ENCODE measurements at places on chromosomes 2 and 18. TPM values are rescaled to one million over a fixed set of nuclear protein-coding genes. Genes with fewer than 3 reads are reported as not detected.

CRYBA2 gene
- total RNA-seq, result not detected

TXNDC2 gene
- total RNA-seq, result 0.26 TPM

POTEI gene
- not detected for total RNA-seq

CDH20 gene
- 0.99 TPM for total RNA-seq

SCYGR4 gene
- not detected for total RNA-seq

UGT1A6 gene
- not detected for total RNA-seq

SAG gene
- not detected for total RNA-seq

TRPM8 gene
- not detected for total RNA-seq

COPS8 gene
- 94.1 TPM for total RNA-seq

- no peak overlapping the region for H3K4me3 ChIP-seq
- peaks cover 12% of the 10 kb centered on the region for H3K4me1 ChIP-seq
- H3K36me3 ChIP-seq, result no peaks in the 10 kb centered on the region
- no peak for DNase-seq
These were observed 133.1 kb upstream of the CTAGE1 start for GRCh38 chr18:22550861-22551260.

- peak overlapping the region; percentile 14 for H3K27ac ChIP-seq
- no peak overlapping the region for H3K4me3 ChIP-seq
- peaks cover 18% of the 10 kb centered on the region for H3K4me1 ChIP-seq
These were observed 10.2 kb upstream of the LIMS2 start for GRCh38 chr2:127685410-127686080.

DNA sequence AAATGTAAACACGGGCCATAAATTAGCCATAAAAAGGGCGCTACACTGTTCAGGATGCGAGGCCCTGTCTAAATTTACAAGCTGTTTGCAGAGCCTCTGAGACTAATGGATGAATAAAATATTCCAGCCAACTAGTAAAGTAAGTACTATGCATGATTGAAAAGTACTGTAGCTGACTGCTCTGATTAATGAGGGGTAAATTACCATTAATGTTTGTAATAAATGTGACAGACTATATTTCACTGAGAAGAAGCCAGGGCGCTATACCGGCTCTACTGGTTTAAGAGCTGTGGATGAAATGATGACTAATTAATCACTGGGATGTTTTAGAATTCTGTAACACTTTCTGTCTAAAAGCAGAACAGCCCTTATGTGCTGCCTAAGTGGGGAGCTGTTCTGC lies 54.3 kb upstream of the RGPD4 start:
- H3K27me3 ChIP-seq, result no peaks in the 10 kb centered on the region
- no peak overlapping the region for H3K4me3 ChIP-seq
- no peaks in the 10 kb centered on the region for H3K4me1 ChIP-seq
- H3K27ac ChIP-seq, result no peak overlapping the region

DNA sequence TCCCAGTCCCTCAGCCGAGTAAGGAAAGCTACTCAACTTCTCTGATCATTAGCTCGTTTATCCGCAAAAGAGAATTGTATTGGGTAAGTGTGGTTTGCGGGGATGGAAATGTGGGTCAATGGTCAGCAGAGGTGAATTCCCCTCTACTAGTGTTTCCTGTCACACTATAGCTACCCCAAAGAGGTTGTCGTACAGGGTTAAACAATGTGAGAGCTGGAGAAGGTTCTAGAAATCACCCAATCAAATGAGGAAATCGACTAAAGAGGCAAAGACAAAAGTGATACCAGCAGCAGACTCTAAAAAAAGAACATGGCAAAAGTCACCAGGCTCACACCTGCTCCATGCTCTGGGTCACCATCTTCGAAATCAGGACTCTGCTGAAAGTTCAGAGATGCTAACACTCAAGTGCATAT lies 144.7 kb upstream of the ITGA4 start:
- H3K4me3 ChIP-seq, result no peak overlapping the region
- no peak for DNase-seq
- no peaks in the 10 kb centered on the region for H3K36me3 ChIP-seq
- H3K4me1 ChIP-seq, result no peaks in the 10 kb centered on the region
- no peaks in the 10 kb centered on the region for H3K27me3 ChIP-seq

GRCh38 chr2:218645126-218645525 lies 14.3 kb downstream of the ZNF142 start:
- no peak for DNase-seq
- H3K4me3 ChIP-seq, result no peak overlapping the region
- no peaks in the 10 kb centered on the region for H3K27me3 ChIP-seq
- no peak overlapping the region for H3K27ac ChIP-seq
- no peaks in the 10 kb centered on the region for H3K4me1 ChIP-seq
- peaks cover 93% of the 10 kb centered on the region for H3K36me3 ChIP-seq

- no peaks in the 10 kb centered on the region for H3K36me3 ChIP-seq
- H3K4me1 ChIP-seq, result no peaks in the 10 kb centered on the region
- peaks cover 3% of the 10 kb centered on the region for H3K27me3 ChIP-seq
- no peak for DNase-seq
- no peak overlapping the region for H3K4me3 ChIP-seq
- H3K27ac ChIP-seq, result no peak overlapping the region
These were observed 78.0 kb downstream of the MARCHF4 start for GRCh38 chr2:216294305-216294704.

DNA sequence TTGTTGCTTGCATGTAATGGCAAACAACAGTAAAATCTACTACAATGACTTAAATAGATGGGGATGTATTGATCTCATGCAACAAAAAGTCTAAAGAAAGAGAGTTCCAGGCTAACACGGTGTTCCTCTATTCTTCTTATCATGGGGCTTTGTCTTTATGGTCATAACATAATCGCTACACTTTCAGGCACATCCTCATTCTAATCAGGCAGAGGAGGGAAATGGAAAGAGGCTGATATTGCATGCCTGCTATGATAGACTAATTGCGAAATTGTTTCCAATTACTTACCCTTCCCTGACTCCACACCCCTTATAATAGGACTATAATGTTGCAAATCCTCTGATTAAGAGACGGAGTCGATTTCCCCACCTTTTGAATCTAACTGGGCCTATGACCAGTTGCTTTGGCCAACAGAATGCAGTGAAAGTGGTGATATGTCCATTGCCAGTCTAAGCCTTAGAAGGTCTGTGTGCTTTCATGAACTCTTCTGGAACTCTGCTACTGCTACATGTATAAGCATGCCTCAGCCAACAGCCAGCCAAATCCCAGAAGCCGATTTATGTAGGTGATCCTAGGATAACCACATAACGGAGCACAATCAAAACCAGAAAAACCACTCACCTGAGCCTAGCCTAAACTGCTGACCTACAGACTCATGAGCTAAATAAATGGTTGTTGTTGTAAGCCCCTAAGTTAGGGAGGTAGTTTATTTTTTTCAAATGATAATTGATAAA lies 180.3 kb upstream of the TACR1 start:
- H3K27ac ChIP-seq, result no peak overlapping the region
- H3K27me3 ChIP-seq, result no peaks in the 10 kb centered on the region
- H3K4me1 ChIP-seq, result no peaks in the 10 kb centered on the region
- H3K4me3 ChIP-seq, result no peak overlapping the region

DNA sequence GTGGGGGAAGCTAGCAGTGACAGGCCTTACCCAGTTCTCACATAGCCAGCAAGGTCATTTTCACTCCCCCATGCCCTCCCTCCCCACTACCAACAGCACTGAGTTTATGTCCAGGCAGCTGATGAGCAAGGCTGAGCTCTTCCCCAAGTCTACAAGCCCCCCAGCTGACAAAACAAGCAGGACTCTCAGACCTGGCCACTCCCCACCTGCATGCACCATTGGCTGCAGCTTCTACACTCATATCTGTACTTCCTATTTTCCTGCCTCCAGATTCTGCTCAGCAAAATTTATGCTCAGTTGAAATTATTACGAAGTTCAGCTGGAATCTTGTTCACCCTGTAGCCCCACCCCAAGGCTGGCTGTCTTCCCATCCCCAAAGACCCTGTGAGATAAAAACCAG lies 339.3 kb downstream of the ARL6IP6 start:
- no peak for DNase-seq
- H3K4me1 ChIP-seq, result peaks cover 7% of the 10 kb centered on the region
- no peaks in the 10 kb centered on the region for H3K27me3 ChIP-seq

DNA sequence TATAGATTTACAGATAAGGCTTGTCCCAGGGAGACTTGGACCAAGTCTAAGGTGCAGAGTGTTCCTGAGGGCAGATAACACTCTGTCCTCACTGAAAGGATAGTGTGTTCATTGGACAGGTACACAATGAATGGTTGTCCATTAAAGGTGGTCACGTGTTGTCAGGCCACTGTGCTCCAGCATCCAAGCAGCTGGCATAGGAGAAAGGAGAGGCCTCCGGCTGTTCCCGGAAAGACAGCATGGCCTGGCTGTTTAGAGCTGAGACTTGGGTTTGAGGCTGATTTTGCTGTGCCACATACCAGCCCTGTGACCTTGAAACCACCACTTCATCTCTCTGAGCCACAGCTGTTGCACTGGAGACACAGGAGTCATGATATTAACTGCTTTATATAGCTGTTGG lies 19.6 kb upstream of the SULT1C3 start:
- H3K36me3 ChIP-seq, result no peaks in the 10 kb centered on the region
- H3K4me3 ChIP-seq, result no peak overlapping the region
- no peak for DNase-seq
- H3K27me3 ChIP-seq, result no peaks in the 10 kb centered on the region
- H3K4me1 ChIP-seq, result no peaks in the 10 kb centered on the region

DNA sequence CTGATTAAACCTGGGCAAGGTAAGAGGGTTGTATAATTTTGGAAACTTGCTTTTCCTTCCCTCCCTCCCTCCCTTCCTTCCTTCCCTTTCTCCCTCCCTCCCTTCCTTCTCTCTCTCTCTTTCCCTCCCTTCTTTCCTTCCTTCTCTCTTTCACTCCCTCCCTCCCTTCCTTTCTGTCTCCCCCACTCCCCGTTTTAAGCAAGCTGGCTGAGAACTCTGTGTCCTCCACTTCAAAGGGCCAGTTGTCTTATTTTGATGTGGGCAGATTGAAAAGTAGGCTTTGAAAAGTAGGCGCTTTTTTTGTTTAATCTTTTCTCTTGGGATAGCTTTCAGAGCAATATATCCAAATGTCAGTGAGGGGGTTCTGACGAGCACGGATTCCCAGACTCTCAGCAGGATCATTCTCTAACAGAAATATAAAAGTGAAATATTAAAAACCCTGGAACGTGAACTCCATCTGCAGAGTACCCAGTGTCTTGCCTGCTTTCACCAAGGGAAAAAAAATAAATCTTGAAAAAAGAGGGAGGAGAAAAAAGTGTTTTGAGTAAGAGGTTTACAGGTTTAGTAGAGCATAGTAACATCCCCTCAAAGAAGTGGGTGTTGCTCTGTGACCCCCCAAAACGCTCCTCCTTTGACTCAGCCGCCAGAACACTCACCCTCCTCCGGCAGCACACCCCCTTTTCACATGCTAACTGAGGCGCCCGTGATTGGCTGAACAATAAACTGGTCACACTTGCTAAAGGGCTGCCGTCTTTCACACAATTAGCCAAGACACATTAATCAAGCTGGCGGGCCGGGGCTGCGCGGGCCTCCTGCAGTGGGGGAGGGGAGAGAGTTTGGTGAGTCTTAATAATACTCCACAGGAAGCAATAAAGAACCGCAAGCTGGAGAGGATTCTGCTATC lies 52.2 kb downstream of the CDK15 start:
- no peak overlapping the region for H3K27ac ChIP-seq
- H3K36me3 ChIP-seq, result no peaks in the 10 kb centered on the region
- DNase-seq, result no peak
- peak overlapping the region; percentile 31 for H3K4me3 ChIP-seq

GRCh38 chr2:30527411-30527810 lies 80.4 kb downstream of the LCLAT1 start:
- no peaks in the 10 kb centered on the region for H3K27me3 ChIP-seq
- no peak overlapping the region for H3K4me3 ChIP-seq
- DNase-seq, result no peak
- H3K4me1 ChIP-seq, result peaks cover 30% of the 10 kb centered on the region
- H3K36me3 ChIP-seq, result no peaks in the 10 kb centered on the region

DNA sequence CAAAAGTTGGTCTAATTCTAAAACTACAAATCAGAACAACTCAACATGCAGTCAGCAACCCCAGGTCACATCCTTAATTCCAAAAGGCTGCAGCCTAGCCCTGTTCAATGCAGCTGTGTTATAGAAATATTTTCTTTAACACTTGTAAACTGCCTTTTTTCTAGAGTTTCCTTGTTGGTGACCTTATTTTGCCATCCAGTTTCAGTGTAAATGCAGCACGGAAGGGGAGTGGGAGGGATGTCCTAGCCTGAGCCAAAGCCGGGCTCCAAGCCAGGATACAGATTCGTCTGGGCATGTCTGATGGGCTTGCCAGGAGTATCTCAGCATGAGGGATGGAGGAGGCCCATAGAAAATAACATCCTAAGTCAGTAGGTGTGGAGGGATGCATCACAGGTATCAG lies 17.7 kb upstream of the SP3 start:
- H3K36me3 ChIP-seq, result no peaks in the 10 kb centered on the region
- H3K27me3 ChIP-seq, result no peaks in the 10 kb centered on the region
- DNase-seq, result no peak
- H3K27ac ChIP-seq, result no peak overlapping the region
- no peak overlapping the region for H3K4me3 ChIP-seq

GRCh38 chr2:26290001-26290400 lies 45.3 kb downstream of the HADHB start:
- H3K4me1 ChIP-seq, result no peaks in the 10 kb centered on the region
- H3K4me3 ChIP-seq, result no peak overlapping the region

- H3K36me3 ChIP-seq, result no peaks in the 10 kb centered on the region
- DNase-seq, result peak; percentile 55
- no peaks in the 10 kb centered on the region for H3K27me3 ChIP-seq
- no peak overlapping the region for H3K4me3 ChIP-seq
- H3K4me1 ChIP-seq, result no peaks in the 10 kb centered on the region
These were observed 84.8 kb upstream of the BCL2L11 start for GRCh38 chr2:111035830-111036441.

DNA sequence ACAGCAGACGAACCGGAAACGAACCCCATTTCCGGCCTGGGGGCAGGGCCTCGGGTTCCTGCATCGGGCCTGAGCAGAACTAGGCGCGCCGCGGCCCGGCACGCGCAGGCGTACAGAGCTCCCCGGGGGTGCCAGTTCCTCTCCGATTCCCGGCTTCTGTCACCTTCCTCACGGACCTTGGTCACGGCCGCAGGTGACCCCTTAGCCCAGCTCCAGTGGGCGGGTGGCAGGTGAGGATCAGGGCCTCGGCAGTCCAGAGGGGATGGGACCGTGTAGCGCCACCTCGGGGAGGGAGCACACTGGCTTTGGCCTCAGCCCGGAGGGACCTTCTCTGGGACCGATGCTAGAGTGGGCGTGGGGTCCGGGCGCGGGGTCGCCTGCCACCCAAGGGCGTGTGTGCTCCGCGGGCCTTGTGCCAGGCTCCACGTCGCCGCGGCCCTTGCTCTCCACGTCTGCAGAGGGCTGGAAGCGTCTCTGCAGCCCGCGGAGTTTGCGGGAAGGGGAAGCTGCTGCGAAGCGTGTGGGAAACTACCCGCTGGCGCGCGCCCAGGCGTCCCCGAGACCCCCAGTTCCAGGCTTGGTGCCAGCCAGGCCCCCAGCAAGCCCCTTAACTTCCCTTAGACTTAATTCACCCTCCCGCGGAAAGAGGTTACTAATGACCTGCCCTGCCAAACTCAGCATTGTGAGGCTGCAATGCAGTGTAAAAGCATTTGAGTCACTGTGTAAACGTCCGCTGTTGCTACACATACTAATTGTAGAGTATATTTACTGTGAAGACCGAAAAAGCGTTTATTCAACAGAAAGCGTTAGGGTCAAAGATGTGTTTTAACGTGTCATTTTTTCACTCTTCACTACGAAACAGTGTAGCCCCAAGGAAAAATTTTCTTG lies at the start of gene TRAPPC12:
TRAPPC12 (plus strand) TSS at position 48 of the 888 bp plus-strand sequence. CDS start 7,930 bp downstream, outside the sequence.
- peaks cover 41% of the 10 kb centered on the region for H3K4me1 ChIP-seq
- peaks cover 21% of the 10 kb centered on the region for H3K36me3 ChIP-seq
- DNase-seq, result peak; percentile 98
- H3K27me3 ChIP-seq, result no peaks in the 10 kb centered on the region

GRCh38 chr2:43424262-43425207 lies 171.3 kb downstream of the THADA start:
- H3K36me3 ChIP-seq, result peaks cover 8% of the 10 kb centered on the region
- H3K27ac ChIP-seq, result no peak overlapping the region
- H3K4me3 ChIP-seq, result no peak overlapping the region
